ENCODE measurements at places on chromosomes 5 and 9.

DNA sequence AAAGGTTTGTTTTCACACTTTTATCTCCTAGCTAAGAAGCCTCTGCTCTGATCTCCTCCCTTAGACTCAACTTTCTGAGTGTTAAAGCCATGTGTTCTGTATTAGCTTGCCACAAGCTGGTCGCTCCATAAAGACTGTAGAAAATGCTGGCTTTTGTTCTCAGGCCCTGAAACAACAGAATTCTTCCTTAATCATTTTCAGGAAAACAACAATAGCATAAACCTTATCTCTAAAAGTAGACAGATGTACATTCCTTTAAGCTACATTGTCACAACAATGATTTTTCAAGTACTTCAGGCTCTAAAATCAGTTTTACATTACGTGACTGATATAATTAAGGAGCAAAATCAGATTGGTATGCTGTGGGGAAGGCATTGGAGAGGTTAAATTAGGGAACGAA lies 41.9 kb downstream of the VCAN start:
- no peak for DNase-seq

- DNase-seq, result no peak
Observed at GRCh38 chr5:82881571-82882174, 195.5 kb downstream of the TMEM167A start.

DNA sequence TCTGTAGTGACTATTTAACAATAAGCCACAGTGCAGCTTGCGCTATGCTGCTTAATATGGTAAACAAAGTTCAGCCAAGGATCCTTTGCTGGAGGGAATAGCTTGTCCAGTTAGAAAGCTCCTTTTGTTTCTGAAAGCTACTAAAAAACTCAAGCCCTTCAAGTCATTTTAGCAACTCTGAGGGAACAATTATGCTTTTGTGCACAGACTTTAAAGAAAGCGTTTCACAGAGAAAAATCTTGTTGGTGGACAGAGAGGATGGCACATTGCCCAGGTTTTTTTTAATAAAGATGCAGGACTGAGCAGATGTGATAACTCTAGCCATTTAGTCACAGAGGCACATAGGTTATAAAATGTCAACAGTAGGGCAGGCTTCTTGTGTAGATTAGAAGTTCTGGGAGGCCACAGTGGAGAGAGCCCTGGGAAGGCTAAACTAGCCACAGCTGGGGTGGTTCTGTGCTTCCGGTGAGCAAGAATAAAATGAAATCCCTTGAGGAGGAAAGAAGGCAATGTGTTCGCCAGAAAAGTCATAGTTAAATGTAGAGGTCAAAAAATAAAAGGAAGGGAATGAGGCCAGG lies 63.4 kb downstream of the ALDH7A1 start:
- DNase-seq, result no peak

- no peak for DNase-seq
Observed at GRCh38 chr5:174229514-174230370, 184.2 kb downstream of the NSG2 start.

DNA sequence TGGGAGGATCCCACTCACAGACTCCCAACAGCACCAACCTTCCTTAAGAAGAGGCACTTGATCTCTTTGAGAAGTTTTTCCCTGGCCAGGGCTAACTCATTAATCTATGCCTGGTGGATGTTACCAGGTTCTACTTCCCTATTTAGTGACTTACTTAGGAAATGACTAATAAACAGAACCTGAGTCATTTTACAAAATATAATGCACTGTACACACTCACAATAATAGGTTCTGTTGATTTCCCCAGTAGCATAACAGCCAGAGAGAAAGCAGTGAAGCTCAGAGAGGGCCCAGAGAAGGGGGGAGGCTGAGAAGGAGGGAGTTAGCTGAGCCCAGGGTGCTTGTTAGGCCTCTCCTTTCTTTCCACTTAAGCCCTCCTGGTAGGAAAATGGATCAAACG lies 27.1 kb downstream of the FRMD3 start:
- no peak for DNase-seq

GRCh38 chr9:89820337-89820736 lies 215.5 kb downstream of the GADD45G start:
- DNase-seq, result no peak

DNA sequence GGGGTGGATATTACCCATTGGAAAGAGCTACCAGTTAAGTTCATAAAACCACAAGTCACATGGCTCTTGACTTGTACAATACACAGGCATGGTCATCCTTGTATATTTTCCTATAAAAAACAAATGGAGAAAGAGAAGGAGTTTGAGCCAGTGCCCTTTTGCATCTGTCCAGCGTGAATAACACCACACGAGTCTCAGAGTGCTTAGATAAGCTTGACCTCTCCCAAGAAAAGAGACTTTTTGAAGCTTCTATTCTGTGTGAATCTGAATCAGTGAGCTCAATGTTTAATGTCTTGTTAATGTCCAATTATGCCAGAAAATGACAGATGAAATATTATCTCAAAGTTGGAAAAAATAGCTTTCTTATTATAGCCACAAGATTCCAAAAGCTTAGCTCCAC lies 30.9 kb upstream of the LPAR1 start:
- DNase-seq, result no peak

DNA sequence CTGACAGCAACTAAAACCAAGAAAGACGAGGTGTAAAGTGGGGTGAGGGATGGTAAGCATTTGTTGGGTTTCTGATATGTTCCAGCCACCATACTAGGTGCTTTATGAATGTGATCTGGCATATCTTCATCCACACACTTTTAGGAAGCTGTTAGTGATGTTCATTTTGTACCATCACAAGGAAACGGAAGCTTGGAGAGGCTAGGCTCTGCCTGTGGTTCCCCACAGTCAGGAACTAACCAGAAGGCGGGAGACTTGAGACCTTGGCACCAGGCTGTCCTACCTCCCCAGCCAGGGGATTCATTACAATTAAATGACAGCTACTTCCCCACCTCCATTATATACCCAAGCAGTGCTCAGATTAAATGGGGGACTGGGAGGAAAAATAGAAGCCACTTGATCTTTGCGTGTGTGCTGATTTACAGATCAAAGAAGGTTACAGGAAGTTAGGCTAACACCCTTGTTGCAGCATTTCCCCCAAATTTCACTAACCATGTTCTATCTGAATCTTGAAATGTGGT lies 43.0 kb downstream of the SFXN1 start:
- DNase-seq, result no peak

- DNase-seq, result no peak
Observed at GRCh38 chr9:94250456-94250855, 8.6 kb upstream of the ZNF169 start.

DNA sequence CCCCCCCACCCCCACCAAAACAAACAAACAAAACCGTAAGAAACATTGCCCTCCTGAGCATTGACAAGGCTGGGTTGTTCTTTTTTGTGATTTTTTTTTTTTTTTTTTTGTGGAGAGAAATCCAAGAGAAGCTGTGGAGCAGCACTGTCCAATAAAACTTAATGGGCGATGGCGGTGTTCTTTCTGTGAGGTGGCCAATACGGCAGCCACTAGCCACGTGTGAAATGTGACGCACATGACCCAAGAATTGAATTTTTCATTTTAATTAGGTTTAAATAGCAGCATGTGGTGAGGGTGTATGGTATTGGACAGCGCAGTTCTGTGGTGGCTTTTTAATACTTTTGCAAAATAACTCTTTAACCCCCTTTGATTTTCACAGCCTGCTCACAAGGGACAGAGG lies 251.1 kb downstream of the PDZD2 start:
- DNase-seq, result no peak

- no peak for DNase-seq
Observed at GRCh38 chr5:116709082-116709481, 134.5 kb upstream of the SEMA6A start.

- no peak for DNase-seq
Observed at GRCh38 chr9:115109486-115109885, 8.5 kb downstream of the TNC start.

- DNase-seq, result no peak
Observed at GRCh38 chr9:107989544-107989943, 500.0 kb upstream of the KLF4 start.

GRCh38 chr5:29023541-29023940 lies 1985.2 kb upstream of the CDH9 start:
- no peak for DNase-seq

GRCh38 chr5:157944077-157944633 lies 85.2 kb upstream of the CLINT1 start:
- no peak for DNase-seq

GRCh38 chr9:9605681-9606080 lies 1007.1 kb downstream of the PTPRD start:
- DNase-seq, result no peak

GRCh38 chr9:16139774-16140173 lies 586.9 kb downstream of the CCDC171 start:
- DNase-seq, result no peak

DNA sequence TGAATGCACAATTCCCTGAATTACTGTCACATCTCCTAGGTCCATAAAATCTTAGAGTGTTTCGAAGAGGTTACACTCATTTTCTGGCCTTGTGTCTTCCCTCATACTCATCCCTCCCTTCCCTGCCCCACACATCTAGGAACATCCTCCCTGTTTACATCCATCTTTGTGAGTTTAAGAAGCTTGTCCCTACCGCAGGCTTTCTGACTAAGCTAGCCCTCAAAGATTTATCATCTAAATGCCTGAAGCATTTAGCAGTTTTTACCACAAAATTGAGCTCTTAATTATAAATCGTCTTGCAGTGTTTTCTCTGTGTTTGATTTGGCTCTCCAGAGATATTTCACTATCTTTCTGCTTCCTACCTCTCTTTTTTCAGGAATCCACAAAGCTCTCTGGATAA lies 374.8 kb downstream of the KIAA0825 start:
- DNase-seq, result no peak

GRCh38 chr9:137787381-137787780 lies 90.2 kb upstream of the CACNA1B start:
- DNase-seq, result no peak

- DNase-seq, result no peak
Observed at GRCh38 chr5:145189746-145190145, 645.4 kb downstream of the PRELID2 start.

GRCh38 chr5:133356984-133357421 lies 255.3 kb downstream of the FSTL4 start:
- no peak for DNase-seq

DNA sequence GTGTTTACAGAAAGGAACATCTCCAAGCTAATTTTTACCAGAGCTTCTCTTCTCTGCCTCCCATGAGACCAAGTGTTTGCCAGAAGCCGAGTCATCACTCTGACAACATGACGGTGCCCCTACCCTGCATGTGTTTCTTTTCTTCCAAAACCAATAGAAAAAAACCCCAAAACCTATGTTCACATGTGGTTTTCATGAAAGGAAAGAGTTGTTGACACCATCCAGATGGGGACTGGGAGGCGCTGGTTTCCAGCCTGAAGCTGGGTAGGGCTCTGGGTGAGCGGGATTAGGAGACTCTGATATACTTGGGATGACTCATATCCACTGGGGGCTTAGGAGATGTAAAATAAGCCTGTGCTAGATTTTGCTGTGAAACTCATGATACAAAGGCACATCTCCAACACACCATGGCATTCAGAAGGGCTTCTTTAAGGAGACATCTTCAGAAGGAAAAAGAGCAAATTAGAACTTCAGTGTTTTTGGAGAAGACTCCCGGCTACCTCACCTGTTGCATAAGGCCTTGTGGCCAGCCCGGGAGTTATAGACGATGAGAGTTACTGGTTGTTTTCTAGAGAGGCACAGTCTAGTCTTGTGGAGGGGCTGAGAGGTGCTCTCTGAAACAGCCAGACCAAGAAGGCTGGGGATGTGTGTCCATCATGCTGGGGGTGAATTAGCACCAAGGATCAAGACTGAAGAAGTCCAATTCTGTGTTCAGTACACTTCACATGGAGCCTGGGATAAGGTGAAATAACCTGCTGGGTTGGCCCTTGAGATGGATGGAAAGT lies 108.9 kb upstream of the LHFPL2 start:
- no peak for DNase-seq

DNA sequence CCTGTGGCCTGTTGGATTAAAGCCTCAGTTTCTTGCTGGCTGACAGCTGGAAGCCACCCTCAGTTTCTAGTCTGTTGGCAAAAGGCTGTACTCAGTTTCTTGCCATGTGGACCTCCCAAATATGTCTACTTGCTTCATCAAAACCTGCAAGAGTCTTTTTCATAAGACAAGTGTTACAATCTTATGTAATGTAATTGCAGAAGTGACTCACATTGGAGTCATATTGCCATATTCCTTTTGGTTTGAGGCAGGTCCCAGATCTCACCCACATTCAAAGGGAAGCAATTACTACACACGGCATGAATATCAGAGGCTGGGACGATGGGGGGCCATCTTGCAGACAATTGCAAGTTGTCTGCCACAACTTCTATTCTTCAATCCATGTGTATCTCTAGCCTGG lies 286.7 kb upstream of the IL12B start:
- DNase-seq, result no peak

DNA sequence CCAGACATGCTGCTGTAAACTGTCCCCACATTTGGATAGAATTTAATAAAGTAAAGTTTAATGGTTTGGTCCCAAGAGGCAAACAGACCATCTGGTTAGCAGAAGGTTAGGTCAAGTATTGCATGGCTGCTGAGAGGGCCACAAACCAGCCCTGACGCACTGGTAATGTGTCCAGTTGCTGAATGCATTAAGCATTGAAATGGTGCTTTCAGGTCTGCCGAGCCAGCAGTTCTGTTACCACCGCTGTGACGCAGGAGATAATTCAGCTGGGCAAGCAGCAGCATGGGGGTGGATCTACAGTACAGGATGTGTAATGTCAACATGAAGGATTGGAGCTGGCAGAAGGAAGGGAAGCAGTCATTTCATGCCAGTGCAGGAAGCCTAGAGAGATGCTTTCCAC lies 16.0 kb downstream of the ZNF462 start:
- DNase-seq, result no peak

DNA sequence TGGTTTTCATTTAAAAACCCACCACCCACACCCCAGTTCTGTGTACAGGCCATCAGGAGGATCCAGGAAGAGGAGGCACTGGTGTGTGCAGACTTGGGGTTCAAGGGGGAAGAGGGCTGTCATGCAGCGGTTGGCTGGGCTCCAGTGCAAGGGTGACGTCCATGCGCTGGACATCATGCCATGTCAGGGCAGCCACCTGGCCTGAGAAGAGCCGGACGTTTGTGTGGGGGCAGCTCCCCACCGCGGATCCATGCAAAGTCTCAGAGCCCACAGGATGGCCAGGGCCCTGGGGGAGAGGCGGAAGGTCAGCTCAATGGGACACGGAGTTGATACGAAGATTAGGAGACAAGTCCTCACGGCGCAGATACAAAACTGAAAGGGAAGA lies 11.1 kb downstream of the BRD9 start:
- DNase-seq, result no peak

- DNase-seq, result no peak
Observed at GRCh38 chr5:99334936-99335335, 406.1 kb upstream of the CHD1 start.

DNA sequence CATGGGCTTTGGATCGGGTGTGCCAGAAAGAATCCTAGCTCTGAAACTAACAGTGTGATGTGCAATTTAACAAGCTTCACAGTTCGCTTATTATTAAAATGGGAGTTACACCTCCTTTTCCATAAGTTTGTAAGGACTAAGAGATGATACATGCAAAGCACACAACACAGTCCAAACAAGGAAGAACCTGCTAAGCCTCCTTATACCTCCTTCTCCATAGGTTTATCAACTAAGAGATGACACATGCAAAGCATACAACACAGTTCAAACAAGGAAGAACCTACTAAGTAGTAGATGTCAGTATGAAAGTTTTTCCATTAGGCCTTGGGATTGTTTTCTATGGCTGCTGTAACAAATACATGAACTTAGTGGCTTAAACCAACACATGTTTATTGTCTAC lies 215.9 kb downstream of the DCP2 start:
- DNase-seq, result no peak
